Hematopoietic multipotent progenitor cell treated with erythropoietin and hydrocortisone succinate and interleukin-3 and kit ligand, for 6 days (in vitro differentiated cells): ENCODE measurements at places on chromosomes 13 and 19.
A peak's percentile ranks its signal among the peaks of the same experiment; 100 is the strongest.

DNA sequence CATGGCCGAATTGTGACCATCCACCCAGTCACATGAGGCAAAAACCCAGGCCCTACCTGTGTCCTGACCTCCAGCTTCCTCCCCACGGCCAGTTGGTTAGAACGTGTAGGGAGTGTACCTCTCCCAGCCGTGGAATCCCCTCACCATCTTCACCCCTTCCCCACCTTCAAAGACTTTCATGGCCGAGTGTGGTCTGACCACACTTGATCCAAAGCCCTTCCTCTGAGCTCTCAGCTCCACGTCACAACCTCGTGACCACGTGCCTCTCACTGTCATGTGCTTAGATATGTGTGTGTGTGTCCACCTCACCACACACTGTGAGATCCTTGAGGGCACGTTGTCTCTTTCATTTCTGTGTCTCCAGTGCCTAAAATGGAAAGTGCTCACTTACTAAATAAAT is 48.6 kb upstream of the UBE2L5 start:
- DNase-seq, result no peak

GRCh38 chr19:49415102-49415809 is 8.0 kb downstream of the PTH2 start:
- DNase-seq, result no peak

GRCh38 chr19:45825917-45826893 is 11.1 kb upstream of the RSPH6A start:
- DNase-seq, result no peak

- DNase-seq, result no peak
These were observed 5.0 kb upstream of the GRIN3B start for GRCh38 chr19:995051-995827.

- DNase-seq, result no peak
These were observed 139.2 kb downstream of the ZIC5 start for GRCh38 chr13:99832347-99832746.

- no peak for DNase-seq
These were observed 991.6 kb upstream of the SLC10A2 start for GRCh38 chr13:104057861-104058260.

DNA sequence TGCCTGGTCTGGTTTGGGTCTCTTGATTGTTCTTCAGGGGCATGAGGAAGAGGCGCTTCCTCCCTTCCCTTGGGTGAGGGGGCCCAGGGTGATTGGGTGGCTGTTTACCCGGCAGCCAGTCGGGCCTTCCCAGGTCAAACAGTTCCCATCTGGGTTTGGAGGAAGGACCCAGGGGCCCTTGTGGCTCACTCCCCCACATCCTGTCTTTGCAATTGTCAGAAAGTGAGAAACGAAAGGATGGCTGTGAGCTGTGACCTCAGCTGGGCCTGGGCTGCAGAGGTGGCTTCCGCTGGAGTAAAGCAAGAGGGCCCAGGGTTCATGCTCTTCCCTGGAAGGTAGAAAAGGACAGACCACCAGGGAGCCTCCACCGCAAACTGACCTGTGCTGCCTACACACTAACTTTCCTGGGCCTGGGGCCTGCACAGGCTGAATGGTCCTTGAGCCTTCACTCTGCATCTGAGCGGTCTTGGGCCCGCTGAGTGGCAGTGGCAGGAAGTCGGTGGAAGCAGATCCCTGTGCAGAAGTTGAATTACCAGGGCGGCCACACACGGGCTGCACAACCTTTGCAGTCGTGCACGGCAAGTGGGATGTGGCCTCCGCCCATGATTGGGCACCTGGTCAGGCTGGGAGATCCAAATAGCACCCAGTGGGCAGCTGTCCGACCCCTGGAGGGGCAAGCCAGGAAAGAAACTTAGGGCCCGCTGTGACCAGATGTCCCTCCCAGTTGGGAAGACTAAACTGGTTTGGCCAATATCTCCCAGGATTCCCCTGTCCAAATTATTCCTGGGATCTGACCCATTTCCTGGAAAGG is 5.3 kb upstream of the CD79A start:
- peak; percentile 54 for DNase-seq
